ENCODE measurements at places on chromosomes 2 and 18.

DNA sequence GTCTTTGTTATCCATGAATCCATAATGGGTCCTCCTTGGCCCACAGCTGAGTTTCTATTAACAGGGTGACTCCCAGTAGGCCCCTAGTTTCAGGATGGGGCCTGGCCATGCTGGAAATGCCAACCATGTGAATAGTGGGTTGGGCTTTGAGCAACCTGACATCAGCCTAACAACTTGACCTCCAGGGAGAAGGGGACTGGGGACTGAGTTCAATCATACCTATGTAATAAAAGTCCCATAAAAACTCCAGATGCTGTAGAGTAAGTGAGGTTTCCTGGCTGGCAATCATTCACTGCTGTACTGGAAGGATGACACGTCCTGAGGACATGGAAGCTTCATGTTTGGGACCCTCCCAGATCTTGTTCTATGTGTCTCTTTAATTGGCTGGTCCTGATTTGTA lies 7.9 kb downstream of the REV1 start:
- no peak for DNase-seq

DNA sequence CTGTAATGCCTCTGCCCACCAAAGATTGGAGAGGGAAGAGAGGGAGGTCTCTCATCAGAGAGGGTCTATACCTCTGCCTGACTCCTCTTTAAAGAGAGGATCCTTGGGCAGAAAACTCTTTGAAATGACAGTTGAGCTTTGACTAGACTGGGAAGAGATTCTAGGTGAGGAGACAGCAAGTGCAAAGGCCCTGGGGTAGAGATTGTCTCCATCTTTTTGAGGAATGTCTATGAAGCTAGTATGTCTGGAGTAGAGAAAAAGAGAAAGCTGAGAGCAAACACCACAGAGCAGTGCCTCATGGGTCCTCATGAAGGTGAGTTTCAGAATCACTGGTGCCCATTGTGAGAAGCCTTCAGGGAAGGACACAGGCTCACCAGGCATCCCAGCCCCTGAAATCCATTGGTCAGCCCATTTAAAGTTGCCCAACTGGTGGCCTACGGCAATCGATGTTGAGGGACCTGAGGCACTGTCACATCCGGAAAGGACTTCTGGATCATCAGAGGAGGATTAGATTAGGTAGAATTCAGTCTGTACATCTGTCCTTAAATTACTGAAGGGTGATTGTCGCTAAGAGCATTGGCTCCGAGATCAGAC lies 31.5 kb downstream of the LBH start:
- DNase-seq = peak; percentile 13

DNA sequence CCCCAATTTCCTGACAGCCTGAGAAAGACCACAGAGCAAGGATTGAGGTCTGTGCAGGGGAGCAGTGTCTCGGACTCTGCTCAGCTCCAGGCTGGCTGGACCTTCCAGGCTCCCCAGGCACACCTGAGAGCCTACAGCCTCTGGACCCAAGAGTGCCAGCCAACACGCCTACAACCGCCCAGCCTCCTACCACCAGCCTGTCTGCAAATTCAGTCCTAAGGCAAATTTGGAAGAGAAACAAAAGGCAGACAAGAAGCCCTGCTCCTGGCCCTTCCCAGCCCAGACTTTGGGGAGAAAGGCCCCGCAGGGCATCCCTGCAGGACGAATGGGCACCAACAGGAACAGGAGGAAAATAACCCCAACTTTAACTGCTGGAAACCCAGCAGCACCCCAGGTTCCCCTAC lies 1.9 kb downstream of the HS6ST1 start:
- DNase-seq = peak; percentile 19

DNA sequence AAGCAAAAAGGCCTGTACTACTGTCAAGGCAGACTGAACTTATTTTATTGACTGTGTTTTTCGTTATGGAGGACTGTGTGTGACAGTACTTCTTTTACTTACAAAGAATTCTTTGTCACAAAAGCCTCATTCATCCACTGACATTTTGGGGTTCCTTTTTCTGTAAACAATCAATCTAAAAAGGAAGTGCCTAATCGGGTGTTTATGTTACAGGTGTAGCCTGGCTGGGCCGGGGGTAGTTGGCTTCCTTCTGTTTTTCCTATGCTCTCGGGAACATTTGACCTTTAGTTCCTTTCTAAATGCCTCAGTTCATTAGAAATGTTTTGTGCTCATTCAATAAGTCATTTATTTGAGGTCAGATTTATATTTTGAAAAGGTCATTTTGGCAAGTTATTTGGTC lies 8.3 kb downstream of the ZCCHC2 start:
- DNase-seq = no peak

- DNase-seq = no peak
Observed at GRCh38 chr2:121088251-121089165, 196.5 kb downstream of the TFCP2L1 start.

- DNase-seq = no peak
Observed at GRCh38 chr2:132662732-132663131, 7.3 kb downstream of the LYPD1 start.

- no peak for DNase-seq
Observed at GRCh38 chr2:230657462-230657861, 55.2 kb upstream of the CAB39 start.

DNA sequence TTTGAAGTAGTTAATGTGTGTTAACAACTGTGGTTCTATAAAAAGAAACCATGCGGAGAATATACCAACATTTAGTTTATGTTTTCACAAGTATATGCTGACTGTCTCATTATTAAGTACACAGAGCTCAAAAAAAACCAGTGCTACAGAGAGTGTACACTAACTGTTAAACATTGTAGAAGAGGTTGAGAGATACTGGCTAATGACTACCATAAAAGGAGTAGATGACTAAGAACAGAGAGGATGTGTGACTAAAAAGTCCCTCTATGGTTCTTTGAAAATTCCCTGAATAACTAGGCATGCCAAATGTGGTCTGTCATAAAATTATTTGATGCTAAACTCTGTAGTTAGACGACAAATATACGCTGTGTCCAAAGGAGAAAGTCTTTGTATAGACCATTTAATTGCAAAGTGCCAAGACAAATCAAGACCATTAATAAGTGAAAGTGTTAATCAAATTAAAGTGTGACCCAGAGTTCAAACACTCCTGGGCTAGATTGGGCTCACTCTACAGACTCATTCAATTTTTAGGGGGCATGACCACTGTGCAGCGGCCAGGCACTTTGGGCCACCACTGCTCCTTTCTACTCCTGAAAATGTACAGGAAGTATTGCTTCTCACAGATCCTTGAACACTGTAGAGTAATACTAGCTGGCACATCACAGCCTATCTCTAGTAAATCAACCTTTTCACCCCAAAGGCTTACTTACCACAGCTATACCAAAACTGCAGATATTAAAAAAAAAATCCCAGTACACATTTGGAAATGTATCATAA lies 45.1 kb upstream of the SERTAD2 start:
- peak; percentile 25 for DNase-seq

DNA sequence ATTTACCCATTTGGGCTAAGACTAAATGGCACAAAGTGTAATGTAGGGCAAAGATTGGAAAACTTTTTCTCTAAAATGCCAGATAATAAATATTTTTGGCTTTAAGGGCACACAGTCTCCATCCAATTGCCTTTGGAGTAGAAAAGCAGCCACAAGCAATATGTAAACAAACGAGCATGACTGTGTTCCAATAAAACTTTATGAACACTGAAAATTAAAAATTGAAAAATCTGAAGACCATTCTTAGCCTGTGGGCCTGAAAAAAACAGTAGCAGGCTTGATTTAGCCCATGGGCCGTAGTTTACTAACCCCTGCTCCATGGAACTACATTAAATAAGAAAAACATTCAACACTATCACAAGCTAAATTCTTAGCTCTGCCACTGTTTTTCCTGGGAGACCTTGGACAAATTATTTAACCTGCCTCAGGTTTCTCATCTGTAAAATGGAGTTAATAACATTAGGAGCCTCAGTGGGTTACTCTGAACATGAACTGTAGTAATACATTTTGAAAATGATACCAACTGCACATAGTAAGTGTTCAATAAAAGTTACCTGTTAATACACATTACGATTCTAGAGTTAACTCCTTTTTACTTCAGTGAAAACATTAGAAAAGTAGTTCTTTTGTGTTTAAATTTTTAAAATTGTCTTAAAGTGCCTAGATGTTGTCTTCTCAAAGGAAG lies 1.3 kb downstream of the IFIH1 start:
- no peak for DNase-seq

- DNase-seq = no peak
Observed at GRCh38 chr2:17573085-17573803, 32.7 kb downstream of the VSNL1 start.

- peak; percentile 3 for DNase-seq
Observed at GRCh38 chr2:233092432-233093165, 32.5 kb downstream of the INPP5D start.

DNA sequence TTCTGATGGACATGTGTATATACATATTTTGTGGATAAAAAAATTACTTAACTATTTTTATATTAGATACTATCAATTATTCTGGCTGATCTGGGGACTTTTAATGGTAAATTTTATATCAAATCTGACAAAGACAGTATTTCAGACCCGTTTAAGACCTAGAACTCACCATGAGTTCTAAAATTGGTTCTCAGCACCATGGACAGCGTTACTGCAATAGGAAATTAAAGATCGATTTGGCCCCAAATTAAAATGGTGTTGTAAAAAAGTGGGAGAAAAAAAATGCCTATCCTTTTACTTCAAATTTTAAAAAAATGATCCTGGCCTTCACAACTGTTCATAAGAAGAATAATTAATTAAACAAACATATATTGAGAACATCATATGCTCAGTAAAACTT lies 919 bp upstream of the SCN2A start:
- DNase-seq = no peak
